ENCODE measurements at places on chromosomes 5 and 9. TPM values are rescaled to one million over a fixed set of nuclear protein-coding genes. Genes with fewer than 3 reads are reported as not detected.

GRCh38 chr9:119088002-119088547 lies 281.2 kb downstream of the BRINP1 start:
- no peak for DNase-seq

- peak; percentile 40 for DNase-seq
Observed at GRCh38 chr9:35834260-35835215, 5.5 kb downstream of the TMEM8B start.

Gene ADAMTS2
- total RNA-seq: not detected

Gene KIF24
- total RNA-seq: 5.2 TPM

DNA sequence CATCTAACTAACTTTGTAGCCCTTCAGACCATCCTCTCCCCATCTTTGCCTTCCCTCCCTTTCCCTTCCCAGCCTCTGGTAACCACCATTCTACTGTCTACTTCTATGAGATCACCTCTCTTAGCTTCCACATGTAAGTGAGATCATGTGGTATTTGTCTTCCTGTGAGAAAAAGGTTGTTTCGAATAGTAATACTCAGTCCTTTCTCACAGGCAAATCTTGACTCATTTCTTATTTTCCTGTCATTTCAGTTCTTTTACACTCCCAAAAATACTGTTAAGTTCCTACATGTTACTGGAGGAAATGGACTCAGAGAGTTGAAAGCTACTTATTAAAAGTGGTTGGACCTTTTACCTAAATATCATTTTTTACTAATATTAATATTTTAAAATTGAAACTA lies 82.1 kb downstream of the SLF1 start:
- DNase-seq: no peak

Gene ZNF367
- total RNA-seq: 10.7 TPM

DNA sequence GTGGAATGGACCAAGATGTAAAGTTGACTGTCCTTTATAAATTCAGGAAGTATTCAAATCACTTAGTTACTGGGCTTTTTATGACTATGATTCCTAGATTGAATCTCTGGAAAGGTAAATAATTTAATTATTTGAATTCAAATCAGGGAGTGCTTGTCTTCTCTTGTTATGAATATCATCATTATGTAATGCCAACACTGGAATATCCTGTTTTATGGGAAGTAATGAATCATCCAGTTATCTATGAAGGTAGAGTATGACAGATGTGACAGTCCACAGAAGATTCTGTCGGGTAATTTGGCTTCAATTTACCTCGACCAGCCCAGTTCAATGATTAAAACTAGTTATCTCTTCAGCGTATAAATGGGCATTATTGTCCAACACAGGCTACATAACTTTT lies 141.0 kb upstream of the NUDT12 start:
- no peak for DNase-seq

DNA sequence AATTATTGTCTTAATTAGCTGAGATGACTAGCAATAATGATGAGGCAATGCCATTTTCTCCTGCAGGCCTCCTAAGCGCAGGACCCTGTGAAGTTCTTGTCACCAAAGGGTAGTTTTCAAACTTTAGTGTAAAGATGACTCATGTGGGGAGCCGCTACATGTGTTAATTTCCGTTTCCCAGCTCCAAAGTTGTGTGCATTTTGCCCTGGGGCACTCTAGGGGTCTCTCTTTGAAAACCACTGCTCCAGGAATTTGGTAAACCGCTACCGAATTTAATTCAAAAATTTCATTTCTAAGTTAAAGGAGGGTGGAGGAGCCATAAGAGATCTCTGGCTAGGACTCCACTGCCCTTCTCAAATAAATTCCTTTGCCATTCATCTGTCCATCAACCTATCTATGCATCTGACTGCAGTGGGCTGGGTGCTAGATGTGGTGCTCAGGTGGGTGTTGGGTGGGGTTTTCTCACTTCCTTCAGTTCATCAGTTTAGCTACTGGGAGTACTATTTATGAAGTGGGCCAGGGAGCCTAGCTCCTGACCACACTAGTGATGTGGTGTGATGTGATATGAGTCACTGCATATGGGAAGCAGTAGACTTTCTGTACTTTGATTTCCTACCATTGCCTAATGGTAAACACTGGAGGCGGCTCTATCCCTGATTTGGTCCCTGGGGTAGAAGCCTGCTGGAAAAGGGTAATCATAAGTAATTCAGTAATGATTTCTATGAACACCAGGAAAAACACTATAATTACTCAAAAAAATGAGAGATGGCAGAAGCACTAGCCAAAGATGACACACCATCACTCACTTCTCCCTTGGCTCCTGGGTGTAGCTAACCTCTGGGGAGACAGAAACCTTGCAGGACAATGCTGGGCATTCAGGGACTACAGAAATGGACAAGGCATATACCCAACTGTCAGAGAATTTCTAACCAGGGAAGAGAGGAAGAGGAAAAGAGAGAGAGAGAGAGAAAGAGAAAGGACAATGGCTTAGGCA lies 4.0 kb upstream of the ZSWIM6 start:
- DNase-seq: no peak

Gene ADAMTS12
- total RNA-seq: not detected

DNA sequence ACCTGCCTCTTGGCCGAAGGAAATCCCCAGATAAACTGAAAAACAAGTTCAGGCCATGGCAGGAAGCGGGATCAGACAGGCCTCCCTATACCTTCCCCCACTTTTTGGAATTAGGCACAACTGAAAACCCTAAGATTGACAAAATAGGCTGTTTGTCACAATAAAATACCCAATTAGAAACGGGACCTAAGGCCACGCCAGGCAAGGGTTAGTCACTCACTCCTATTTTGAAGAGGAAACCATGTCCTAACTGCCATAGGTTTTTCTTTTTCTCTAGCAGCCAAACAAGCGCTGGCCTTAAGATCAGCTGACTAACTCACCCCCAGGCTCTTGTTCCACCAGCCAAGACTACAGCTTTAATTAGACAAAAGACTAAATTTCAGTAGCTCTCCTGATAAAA lies 11.9 kb downstream of the FBP2 start:
- no peak for DNase-seq

DNA sequence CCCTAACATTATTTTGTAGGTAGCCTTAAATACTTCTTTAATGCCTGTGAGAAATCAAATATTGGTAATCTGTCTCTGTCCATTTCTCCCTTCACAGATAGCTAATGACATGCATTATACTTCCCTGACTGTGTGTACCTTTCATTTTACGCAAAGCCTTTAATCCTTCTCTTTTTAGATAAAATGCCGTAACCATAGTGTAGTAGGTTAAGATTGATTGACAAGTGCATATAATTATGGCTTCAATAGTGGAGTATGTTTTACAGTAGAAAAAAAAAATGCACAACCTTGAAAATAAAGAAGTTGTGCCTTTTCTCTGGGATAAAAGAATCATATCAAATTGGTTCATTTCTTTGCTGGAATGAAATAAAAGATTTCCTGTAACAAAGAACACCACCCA lies 559.6 kb upstream of the GRAMD2B start:
- DNase-seq: no peak

- peak; percentile 26 for DNase-seq
Observed at GRCh38 chr5:139903795-139904565, 108.4 kb downstream of the PSD2 start.

Gene SLC35A4
- 44.6 TPM for total RNA-seq
